ENCODE measurements at places on chromosomes 5 and 9.
A peak's percentile ranks its signal among the peaks of the same experiment; 100 is the strongest.

- DNase-seq: no peak
These were observed 261.5 kb downstream of the NSG2 start for GRCh38 chr5:174307031-174307408.

GRCh38 chr9:108259917-108260675 lies 595.7 kb downstream of the ACTL7B start:
- no peak for DNase-seq

DNA sequence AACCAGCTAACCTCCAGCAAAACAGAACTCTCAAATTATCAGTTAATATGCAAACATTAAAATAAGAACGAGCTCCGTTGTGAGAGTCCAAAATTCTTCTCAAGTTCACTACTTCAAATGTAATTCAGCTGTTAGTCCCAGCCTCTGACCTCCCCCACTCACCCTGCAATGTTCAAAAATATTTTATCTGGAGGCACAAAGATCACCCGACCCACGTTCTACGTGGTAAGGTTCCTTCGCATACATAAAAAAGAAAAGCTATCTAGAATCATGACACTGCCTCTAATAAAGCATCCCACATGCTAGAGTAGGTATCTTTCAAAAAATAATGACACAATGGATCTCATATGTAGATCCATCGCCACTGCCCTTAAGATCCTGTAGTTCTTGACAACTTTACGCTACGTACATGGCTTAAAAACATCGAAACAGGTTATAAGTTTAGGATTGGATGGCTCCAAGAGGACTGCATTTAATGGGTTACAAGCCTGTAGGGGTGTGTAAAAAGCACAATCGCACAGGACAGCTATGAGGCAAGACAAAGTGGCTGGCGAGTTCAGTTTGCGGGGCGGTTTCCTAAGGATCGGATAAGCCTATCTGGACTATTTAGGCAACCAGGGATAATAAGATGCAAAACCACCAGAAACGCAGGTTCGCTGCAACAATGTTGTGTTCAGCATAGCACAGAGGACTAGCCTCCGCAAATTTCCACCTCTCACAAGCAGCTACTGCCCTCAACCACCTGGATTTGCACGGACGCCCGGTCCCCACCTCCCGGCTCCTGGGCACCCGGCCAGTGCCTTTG lies 969 bp downstream of the CLK4 start:
- peak; percentile 3 for DNase-seq

GRCh38 chr5:35162848-35163709 lies 67.2 kb downstream of the PRLR start:
- DNase-seq: no peak

- DNase-seq: no peak
These were observed 5.7 kb downstream of the MEGF10 start for GRCh38 chr5:127296321-127296720.

DNA sequence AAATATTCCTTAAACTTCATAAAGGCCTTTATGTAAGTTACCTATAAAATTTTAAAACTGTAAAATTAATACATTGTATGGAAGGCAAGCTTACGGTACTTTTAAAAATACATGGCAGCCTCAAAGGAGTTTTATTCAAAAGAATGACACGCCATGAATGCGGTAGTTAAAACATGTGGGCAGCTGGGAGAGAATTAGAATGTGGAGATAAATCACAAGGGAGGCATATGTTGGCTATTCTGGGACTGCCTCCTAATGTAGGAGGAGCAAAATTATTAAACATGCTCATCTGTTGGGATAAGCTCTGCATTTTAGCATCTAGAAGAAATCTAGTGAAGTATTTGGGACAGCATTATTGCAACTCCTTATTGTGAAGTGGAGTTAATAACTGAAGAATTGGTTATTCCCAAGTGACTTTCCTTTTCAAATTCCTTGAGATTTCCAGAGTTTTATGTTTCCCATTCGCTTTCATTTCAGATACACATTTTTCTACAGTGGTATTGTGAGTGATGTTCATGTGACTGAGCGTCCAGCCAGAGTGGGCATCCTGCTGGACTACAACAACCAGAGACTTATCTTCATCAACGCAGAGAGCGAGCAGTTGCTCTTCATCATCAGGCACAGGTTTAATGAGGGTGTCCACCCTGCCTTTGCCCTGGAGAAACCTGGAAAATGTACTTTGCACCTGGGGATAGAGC lies 109.4 kb downstream of the CMYA5 start:
- DNase-seq: no peak

DNA sequence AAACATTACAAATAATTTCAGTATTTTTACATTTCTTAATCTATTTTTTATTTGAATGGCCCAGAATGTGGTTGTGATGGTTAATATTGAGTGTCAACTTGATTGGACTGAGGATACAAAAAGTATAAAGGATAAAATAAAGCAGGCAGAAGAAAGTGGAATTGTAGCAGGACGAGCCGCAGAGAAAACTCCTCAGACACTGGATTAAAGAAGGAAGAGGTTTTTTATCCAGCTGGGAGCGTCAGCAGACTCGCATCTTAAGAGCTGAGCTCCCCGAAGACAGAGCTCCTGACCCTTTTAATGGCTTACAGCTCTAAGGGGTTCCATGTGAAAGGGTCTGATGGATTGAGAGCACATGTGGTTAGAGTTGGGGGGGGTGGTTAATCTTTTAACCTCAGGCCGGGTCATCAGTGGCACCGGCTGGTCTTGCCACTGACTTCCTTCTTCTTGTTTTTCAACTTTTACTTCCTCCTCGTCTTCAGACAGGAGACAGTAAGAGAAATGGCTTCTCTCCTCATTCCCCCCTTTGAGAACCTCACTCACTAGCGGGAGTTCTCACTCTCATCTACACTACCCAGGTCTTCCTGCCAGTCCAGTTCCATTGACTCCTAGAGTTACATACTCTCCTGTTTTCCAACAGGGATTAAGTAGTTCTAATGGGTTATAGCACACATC lies 80.0 kb downstream of the TMEM161B start:
- DNase-seq: no peak

DNA sequence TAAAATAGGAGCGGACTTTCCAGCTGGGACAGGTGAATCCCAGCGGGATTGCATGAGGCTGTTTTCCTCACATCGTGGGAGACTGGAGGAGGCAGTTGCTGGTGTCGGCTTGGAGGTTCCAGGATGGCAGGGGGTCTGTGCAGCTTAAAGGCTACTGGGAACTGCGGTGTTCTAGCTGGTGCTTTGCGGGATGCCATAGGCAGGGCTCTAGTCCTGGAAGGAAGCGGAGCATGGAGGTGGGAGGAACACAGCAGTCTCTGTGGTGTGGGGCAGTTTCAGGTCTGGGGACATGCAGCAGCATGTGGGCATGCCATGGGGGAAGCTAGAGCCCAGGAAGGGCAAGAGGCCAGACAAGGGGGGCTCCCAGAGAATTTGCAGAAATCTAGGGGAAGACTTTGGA lies 141.5 kb downstream of the NSG2 start:
- DNase-seq: no peak

GRCh38 chr5:160369990-160370712 lies at the start of gene C1QTNF2:
Gene C1QTNF2, minus strand, starts transcription at chr5:160370626. Its CDS starts 15,615 bp downstream, at chr5:160355011.
- DNase-seq: no peak

All from stimulated activated CD8-positive, alpha-beta memory T cell treated with anti-CD3 and anti-CD28 coated beads, Interleukin-15, amount 100 ng/mL, for 1 hour (primary cell).